Activated CD4-positive, alpha-beta T cell treated with anti-CD3 and anti-CD28 coated beads, Interleukin-2, amount 50 U/mL, for 16 hours (primary cell): ENCODE measurements at places on chromosomes 16 and 17.

- no peak for DNase-seq
These were observed 173.6 kb downstream of the PRKCA start for GRCh38 chr17:66476014-66476413.

DNA sequence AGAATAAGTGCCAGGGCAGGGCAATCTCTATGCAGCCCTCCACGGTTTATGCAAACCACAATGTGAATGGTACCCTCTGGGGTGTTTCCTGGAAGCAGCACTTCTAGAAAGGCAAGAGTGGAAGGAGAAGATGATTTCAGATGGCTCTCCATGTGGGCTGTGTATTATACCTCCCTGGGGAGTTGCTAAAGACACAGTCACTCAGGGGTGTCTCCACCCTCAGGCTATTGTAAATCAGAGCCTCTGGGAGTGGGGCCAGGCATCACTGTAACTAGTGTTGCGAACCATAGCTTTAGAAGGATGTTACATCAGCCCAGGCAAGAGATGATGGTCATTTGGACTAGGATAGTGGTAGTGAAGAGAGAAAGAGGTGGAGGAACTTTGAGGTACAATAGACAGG is 83.3 kb upstream of the ZKSCAN2 start:
- no peak for DNase-seq

- no peak for DNase-seq
These were observed 219.6 kb upstream of the N4BP1 start for GRCh38 chr16:48829336-48830310.

DNA sequence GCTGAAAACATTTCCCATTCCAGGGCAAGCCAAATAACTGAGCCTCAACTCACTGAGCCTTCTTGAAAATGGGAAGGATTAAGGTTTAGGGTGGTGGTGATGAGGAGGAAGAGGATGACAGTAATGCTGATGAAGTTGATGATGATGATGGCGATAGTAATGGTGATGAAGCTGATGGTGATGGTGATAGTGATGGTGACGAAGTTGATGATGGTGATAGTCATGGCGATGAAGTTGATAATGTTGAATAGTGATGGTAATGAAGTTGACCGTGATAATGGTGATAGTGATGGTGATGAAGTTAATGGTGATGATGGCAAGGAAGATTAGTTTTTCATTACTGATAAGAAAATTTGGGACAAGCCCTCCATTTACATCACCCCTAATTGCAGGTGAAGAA is 285.8 kb upstream of the DYNLRB2 start:
- no peak for DNase-seq

DNA sequence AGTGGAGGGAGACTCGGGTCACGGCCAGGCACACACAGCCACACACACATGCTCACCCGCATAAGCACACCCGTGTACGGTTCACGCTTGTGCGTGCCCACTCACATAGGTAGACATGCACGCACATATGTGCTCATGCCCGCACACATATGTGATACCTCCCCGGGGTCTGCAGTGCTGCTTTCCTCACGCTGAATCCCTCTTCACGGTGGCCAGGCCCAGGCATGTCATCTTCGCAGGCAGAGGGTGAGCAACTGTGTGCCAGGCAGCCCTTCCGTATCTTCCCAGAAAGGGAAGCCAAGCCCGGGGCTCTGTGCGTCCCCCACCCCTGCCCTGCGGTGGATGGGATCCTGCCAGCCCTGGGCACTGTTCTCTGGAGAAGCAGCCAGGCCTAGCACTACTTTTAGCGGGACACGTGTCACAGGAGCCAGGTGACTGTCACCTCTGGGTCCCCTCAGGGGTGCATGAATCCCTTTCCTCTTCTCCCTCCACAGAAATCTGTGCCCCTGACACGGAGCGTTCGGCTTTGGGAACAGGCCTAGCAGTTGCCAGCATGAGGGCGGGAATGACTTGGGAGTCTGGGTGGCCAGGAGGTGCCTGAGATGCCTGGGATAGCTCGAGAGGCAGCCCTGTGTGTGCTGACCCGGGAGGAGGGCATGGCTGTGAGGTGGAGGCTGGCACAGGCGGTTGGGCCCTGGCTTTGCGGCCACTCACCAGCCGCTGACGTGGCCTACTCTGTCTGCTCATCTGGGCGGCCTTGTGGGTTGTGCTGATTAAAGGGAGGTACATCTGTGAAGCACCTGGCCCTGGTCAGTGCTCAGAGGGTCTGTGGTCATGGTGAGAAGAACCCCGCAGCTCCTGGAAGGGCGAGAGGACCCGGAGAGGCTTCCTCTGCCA is 47.5 kb downstream of the BAIAP2 start:
- DNase-seq, result no peak
